ENCODE measurements at places on chromosomes 2 and 18. TPM values are rescaled to one million over a fixed set of nuclear protein-coding genes. Genes with fewer than 3 reads are reported as not detected.

SLC4A3 gene
- total RNA-seq: 360 TPM

AAK1 gene
- total RNA-seq: 64.7 TPM

ARHGEF4 gene
- total RNA-seq: 3.9 TPM

GCKR gene
- total RNA-seq: 1.2 TPM

GRCh38 chr2:127463155-127463991 is 45.1 kb downstream of the PROC start:
- DNase-seq: no peak

DNA sequence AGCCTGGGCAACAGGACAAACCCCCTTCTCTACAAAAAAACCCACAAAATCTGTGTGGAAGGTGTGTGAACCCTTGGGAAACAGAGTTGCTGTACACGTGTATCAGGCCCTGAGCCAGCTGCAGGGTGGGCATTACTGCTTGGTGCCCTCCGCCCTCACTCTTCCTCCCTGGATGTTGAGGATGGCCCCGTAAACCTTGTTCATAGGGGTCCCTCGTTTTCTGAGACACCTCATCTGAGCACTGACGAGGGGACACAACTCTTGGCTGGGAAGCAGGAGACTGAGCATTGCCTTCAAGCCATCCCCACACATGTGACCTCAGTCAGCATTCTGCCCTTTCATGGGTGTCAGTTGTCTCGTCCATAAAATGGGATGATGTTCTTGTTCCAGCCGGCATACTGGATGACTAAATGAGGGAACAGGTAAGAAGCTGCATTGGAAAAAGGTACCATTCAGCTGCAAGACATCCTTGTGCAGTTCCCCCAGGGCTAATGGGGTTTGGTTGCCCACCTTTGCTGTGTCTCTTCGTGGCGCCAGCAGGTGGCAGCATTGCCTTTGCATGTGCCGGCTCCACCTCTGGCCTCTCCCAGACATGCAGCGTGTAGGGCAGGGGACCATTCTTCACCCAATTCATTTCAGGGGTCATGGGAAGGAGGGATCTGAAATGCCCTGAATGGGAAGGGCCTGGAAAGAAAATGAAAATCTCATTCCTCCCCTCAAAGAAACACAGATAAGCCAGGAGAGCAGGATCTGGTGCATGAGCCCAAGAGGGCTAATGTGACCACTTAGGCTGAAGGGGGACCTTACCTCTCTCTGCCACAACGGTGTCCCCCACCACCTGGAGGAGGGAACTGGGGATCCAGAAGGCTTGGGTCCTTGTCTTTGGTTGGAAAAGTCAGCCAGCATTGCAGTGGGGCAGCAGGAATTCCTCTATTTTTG is 36.4 kb upstream of the HAAO start:
- peak; percentile 80 for DNase-seq

- DNase-seq: no peak
Measured at GRCh38 chr2:168422584-168422983, 33.5 kb upstream of the CERS6 start.
